ENCODE measurements at places on chromosomes 1 and 21. TPM values are rescaled to one million over a fixed set of nuclear protein-coding genes. Genes with fewer than 3 reads are reported as not detected.

DNA sequence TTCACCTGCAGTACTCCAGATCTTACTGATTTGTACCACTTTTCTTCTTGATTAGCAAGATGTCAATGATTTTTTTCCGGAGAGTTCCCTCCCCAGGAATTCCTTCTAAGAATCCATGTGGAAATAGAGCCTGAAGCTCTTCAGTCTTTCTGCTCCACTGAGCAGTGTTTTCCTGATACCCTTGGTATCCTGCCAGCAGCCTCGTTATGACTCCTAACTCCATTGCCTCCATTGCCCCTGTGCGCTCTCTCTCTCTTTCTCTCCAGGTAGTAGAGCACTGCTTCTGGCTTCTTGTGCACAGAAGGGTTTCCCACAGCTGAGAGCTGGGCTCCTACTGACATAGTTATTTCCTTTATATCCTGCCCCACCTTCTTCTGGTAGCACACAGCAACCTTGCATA is 12.2 kb downstream of the UBE2U start:
- no peak for DNase-seq

- DNase-seq: no peak
These were observed 140.2 kb upstream of the DNAH14 start for GRCh38 chr1:224789311-224789710.

- no peak for DNase-seq
These were observed 18.7 kb upstream of the PTGFR start for GRCh38 chr1:78471890-78472620.

DNA sequence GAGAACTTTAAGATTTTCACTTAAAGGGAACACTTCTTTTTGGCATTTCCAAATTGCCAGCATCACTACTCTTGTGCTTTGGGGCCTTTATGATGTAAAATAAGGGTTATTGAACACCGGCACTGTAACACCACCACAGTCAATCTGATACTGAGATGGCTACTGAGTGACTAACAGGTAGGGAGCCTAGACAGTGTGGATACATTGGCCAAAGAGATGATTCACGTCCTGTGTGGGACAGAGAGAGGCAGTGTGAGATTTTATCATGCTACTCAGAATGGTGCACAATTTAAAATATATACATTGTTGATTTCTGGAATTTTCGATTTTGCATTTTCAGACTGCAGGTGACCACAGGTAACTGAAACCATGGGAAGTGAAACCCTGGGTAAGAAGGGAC is 261.6 kb downstream of the SPATA17 start:
- DNase-seq: no peak

GRCh38 chr1:10948463-10948775 is 64.0 kb upstream of the TARDBP start:
- DNase-seq: no peak

GRCh38 chr1:217149791-217150190 is 426.6 kb upstream of the ESRRG start:
- DNase-seq: no peak

DNA sequence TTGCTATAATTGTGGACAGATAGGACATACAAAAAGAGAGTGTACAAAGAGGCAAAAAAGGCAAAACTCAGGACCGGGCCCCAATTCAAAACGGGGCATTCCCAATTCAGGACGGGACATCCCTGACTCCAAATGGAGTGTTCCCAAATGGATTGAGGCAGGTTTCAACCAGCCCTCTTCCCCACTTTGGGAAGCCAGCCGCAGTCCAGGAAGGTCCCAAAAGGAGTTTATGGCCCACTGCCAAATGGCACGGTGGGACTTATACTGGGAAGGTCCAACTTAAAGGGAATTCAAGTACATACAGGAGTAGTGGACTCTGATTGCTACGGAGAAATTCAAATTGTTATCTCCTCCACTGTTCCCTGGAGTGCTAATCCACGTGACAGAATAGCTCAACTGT is 3.5 kb upstream of the ZNF669 start:
- no peak for DNase-seq

DNA sequence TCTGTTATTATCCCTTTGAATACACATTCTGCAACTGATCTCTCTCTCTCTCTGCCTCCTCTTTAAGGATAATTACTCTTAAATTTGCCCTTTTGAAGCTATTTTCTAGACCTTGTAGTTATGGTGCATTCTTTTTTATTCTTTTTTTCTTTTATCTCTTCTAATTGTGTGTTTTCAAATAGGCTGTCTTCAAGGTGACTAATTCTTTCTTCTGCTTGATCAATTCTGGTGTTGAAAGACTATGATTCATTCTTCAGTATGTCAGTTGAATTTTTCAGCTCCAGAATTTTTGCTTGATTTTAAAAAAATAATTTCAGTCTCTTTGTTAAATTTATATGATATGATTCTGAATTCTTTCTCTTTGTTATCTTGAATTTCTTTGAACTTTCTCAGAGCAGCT is 95.6 kb upstream of the GPR52 start:
- no peak for DNase-seq

DNA sequence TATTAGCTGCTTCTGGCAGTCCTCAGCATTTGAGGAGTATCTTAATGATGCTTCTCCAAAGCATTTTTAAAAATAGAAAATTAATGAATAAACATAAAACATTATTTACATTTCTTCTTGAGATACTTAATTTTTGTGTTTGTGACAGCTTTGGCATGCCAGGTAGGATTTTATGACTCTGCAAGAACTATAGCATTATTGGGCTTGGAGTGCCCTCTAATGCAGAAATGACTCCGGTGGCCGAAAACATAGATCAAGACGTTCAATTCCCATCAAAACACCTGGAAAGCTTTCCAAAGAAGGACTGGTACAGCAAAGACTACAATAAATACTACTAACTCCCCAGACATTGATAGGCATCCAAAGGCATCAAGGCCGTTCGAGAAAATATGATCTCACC is 366.4 kb upstream of the CXADR start:
- DNase-seq: no peak

- DNase-seq: no peak
These were observed 68.0 kb downstream of the PDE9A start for GRCh38 chr21:42721341-42721824.

DNA sequence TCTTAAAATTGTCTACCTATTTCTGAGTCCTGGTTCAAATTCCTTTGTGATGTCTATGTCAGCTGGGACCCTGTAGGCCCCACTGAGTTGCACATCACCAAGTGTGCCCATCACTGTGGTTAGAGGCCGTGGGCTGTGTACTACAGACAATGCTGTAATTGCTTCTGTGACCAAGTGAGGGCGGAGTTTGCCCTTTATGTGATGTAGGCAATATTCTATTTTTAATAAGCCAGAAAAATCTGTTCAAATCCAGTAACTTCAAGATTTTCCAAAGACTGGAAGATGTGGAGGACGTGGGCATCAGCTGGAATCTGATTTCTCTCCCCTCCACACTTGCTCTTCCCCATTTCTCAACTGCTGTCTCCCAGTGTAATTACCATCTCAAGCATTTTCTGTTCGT is 215.4 kb downstream of the PBX1 start:
- no peak for DNase-seq

The PDZK1 gene
- total RNA-seq: not detected

The TRAF5 gene
- 13.1 TPM for total RNA-seq

The KIF26B gene
- 0.32 TPM for total RNA-seq

The TMEM269 gene
- total RNA-seq: not detected

The CD1B gene
- total RNA-seq: not detected
